ENCODE measurements at places on chromosomes 7 and 10.
A peak's percentile ranks its signal among the peaks of the same experiment; 100 is the strongest.

- no peak for DNase-seq
Observed at GRCh38 chr10:57992321-57993077, 275.2 kb downstream of the IPMK start.

DNA sequence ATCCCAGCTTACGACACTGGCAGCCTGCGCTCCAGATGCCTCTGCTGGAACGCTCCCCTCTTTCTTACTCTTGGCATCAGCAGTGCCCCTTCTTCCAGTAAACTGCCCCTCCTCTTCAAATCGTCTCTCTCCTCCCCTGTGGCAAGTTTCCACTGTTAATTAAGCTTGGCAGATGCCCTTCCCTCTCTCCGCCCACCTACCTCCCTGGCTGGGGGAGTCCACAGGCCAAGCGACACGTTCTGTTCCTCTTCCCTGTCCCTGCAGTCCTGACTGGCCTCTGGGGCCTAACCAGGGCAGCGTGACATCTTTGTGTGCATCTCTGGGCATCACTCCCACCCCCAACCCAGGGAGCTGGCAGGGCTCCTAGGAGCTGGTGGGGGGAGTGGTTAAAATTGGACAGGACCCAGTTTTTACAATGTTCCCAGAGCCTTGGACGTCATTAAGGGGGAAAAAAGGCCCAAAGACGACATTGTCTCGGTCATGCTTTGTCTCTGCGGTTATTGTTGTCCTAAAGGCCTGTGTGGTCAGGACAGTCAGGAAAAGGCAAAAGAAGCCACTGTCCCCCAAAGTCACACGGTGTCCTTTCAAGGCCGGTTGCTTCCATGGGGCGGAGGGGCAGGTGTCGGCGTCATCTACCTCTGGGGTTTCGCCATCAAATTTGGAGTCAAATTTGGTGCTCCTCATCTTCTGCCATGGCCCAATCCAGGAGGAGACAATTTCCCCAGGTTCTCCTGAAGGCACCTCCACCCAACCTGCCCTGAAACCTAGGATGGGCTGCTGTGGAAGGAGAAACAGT, 54.2 kb downstream of the DLG5 start:
- no peak for DNase-seq

- DNase-seq: no peak
Observed at GRCh38 chr7:17015598-17016031, 133.8 kb upstream of the AGR3 start.

DNA sequence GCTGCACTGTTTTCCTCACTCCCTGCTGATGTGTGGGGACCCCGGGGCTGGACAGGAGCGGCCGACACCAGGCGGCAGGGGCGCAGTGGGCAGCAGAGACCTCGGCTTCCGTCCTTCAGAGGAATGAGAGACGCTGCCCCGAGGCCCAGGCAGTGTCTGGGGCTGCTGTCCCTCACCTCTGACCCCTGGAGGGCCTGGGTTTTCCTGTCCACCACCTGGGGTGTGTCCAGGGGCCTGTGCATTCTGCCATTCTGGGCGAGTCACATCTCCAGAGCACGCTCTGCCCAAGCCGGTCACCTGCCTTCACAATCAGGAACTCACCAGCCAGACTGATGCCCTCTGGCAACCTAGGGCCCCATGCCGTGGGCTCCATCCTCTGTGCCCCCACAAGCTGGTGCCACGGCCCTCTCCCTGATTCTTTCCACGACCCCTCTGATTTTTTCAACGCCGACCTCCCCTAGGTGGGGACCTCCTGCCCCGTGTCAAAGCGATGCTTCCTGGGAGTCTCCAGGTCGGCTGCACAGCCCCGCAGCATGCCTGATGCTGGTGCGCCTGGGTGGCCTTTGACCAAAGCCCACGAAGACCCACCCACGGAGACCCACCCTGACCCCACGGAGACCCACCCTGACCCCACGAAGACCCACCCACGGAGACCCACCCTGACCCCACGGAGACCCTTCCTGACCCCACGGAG, 53.7 kb upstream of the CFAP46 start:
- no peak for DNase-seq

GRCh38 chr7:130037703-130038102, 13.5 kb downstream of the ZC3HC1 start:
- no peak for DNase-seq

- DNase-seq: no peak
Observed at GRCh38 chr7:68694656-68695055, 903.6 kb upstream of the AUTS2 start.

GRCh38 chr7:21261627-21262594, 166.0 kb upstream of the SP4 start:
- DNase-seq: peak; percentile 62

DNA sequence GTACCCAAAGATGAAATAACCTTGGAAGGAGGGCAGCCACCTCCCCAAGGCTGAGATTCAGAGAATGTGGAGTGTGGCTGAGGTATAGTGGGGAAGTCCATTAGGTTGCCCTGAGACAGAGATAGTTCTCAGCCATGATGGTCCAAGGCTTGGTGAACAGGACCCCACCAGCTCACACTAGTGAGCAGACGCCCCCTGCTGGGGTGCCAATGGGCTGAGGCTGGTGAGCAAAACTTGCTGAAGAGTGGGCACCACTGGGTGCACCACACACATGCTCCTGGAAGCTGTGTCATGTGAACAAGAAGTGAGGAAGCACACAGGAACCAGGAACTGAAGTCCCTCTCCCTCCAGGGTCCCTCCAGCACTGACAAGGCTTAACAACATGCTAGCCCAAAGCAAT, 8.9 kb downstream of the FBXL13 start:
- peak; percentile 67 for DNase-seq

All from stimulated activated CD4-positive, alpha-beta T cell treated with anti-CD3 and anti-CD28 coated beads, Interleukin-15, amount 100 ng/mL, for 24 hours (primary cell).